ENCODE measurements at places on chromosomes 2 and 18. TPM values are rescaled to one million over a fixed set of nuclear protein-coding genes. Genes with fewer than 3 reads are reported as not detected.

Gene UGT1A8
- not detected for polyA plus RNA-seq

Gene CD8B
- polyA plus RNA-seq = not detected

Gene LMAN2L
- polyA plus RNA-seq = 29.6 TPM

Gene KCNG2
- 0.57 TPM for polyA plus RNA-seq

Gene AMER3
- not detected for polyA plus RNA-seq

Gene CCDC148
- 0.22 TPM for polyA plus RNA-seq

Gene HMSD
- polyA plus RNA-seq = 0.63 TPM

Gene TRAPPC8
- polyA plus RNA-seq = 52.3 TPM

Gene C2orf80
- not detected for polyA plus RNA-seq

Gene NDC80
- polyA plus RNA-seq = 6.4 TPM

Gene RAMP1
- 47.7 TPM for polyA plus RNA-seq

Gene DNAJC5G
- polyA plus RNA-seq = not detected

Gene KIF5C
- 0.12 TPM for polyA plus RNA-seq

GRCh38 chr2:47002480-47003381, 87.1 kb upstream of the MCFD2 start:
- no peak for DNase-seq

GRCh38 chr18:59690186-59690982, 6.8 kb downstream of the CCBE1 start:
- no peak for DNase-seq

DNA sequence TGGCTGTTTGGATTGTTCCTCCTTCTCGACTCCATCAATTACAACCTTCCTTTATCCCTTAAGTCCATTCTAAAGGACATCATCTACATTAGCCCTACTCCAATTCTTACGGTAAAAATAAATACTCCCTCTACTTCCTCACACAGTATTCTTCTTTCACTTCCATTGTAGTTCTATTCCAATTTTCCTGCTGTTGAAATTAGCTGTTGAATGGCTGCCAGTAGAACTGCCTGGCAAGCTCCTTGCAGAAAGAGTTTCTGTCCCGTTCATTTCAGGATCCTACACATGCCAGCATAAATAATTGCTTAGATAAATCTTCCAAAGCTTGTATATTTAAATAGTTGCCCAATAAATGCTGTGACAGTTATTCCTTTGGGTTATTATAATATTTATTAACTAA, 459.3 kb upstream of the TRIB2 start:
- no peak for DNase-seq

DNA sequence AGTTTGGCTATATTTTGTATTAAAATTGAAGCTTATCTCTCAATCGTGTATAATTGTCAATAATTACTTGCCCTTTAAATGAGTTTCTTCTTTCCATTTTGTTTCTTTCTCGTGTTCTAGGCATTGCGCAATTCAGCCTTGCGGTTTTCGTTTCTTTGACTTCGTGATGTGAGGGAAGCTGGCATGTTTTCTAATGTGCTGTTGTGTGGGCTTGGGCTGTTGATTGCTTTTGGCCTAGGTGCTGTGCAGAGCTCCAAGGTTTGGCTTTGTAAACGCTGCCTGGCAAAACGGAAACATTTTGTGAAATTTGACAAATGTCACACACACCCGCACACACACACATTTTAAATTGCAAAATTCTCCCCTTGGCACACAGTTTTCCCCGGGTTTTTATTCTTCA, 242.6 kb upstream of the TCF4 start:
- no peak for DNase-seq

- no peak for DNase-seq
These were observed 36.2 kb upstream of the FMNL2 start for GRCh38 chr2:152298754-152299153.

GRCh38 chr2:158456309-158457066, at the start of the genes CCDC148 and PKP4:
Gene CCDC148, minus strand, starts transcription at chr2:158456753. Its CDS starts 314 bp downstream, at chr2:158456439.
Gene PKP4, plus strand, starts transcription at chr2:158456952. Its CDS starts 76,233 bp downstream, at chr2:158533185.
- DNase-seq = peak; percentile 76

DNA sequence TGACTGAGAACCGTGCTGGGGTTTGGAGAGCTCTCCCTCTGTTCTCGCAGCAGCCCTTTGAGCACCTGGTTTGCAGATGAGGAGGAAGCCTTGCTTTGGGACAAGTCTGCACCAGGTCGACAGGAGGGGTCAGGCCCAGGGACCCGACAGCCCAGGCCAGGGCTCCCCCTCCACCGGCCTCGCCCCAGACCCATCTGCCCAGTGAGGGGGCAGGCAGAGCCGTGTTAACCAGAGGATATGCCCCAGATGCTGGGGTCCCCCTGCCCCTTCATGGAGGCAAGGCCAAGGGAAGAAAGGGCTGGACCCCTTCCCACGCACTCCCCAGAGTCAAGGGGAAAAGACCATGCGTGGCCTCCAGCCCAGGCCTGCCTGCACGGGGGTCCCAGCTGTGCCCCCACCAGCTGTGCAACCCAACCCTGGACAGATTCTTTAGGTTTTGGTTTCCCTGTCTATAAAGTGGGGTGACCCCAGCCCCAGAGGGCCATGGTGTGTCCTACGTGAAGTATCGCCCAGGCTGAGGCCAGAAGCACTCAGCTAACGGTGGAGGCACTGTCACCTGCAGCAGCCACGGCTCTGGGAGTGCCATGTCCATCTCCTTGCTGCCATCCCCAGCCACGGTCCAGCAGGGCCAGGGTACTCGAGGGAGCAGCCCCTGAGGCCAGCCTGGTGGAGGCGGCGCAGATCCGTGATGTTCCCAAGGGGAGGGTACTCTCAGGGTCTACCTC, 4.8 kb upstream of the SNED1 start:
- no peak for DNase-seq

GRCh38 chr2:1777781-1778180, 33.5 kb upstream of the PXDN start:
- DNase-seq = no peak

GRCh38 chr2:188571543-188572303, 280.0 kb downstream of the GULP1 start:
- DNase-seq = no peak

DNA sequence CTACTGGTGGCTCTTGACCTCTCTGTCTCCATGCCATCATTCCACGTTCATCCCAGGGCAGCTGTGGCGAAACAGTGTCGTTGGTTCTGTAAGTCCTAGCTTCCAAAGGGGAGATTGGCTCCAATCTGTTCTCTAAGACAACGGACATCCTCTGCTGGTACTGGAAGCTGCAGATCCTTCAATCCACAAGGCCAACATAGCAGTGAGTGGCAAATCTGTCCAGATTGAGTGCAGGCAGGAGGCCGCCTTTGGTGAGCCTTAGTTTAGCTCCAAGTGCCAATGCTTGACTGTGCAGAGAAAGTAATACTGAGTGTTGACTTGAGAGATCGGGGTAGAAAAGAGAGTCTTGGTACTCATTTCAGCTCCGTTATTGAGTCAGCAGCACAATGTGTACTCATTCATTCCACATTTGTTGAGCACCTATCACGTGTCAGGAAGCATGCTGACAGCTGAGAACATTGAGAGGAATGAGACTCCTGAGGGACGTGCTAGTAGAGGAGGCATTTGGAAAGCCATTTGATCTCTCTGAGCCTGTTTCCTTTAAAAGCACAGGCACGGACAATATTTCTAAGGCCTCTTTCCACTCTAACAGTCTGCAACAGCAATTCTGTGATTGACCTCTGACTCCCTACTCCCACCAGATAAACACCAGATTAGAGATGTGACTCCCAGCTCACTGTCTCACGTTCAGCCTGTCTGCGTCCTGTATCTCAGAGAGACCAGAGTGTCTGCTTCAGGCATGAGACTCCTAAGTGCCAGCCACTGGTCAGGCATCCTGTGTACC, 306.0 kb downstream of the CLIP4 start:
- no peak for DNase-seq

GRCh38 chr18:2032036-2032435, 539.3 kb downstream of the METTL4 start:
- DNase-seq = no peak

DNA sequence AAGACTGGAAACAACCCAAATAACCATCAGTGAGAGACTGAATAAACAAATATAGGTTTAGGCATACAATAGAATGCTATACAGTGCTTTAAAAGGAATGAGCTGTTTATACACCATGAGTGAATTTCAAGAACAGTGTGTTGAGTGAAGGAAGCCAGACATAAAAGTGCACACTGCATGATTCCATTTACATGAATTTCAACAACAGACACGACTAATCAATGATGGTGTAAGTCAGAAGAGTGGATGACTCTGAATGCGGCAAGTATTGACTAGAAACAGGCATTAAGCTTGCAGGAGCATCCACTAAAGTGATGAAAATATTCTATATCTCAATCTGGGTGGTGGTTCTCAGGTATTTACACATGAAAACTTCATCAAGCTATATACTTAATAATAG, 142.7 kb upstream of the SLC39A10 start:
- DNase-seq = no peak
